Lower lobe of right lung (tissue), 2 donors: ENCODE measurements at places on chromosomes 1 and 21. TPM values are rescaled to one million over a fixed set of nuclear protein-coding genes. Genes with fewer than 3 reads are reported as not detected.
A peak's percentile ranks its signal among the peaks of the same experiment; 100 is the strongest.

DNA sequence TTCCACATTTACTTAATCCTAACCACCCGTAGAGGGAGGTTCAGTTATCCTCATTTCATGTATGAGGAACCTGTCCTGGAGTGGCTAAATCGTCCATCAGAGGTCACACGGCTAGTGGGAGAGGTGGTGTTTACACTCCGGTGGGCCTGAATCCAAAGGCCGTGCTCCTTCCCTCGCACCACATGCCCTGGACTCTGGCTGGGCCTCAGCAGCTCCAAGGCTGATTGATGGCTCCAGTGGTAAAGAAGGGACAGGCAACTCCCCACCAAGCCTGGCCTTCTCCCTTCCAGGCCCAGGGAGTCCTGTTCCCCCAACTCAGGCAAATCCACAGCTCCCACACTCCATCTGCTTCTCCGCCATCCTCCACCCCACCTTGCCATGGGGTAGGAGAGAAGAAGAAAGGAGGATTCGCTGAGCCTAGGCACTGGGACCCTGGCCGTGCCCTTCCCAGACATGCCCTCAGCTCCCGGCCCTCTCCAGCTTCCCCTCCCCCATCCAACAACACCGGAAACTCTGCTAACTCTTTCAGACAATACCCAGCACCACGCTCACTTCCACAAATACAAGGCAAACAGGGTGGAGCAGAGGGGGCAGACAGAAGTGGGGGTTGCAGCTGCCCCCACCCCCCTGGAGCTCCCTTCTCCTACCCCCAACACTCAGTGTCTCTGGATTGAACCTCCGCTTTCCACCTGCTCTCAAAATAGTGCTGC, 10.9 kb downstream of the ARHGEF2 start:
- no peak for DNase-seq
- peaks cover 77% of the 10 kb centered on the region for H3K36me3 ChIP-seq
- H3K27me3 ChIP-seq = no peaks in the 10 kb centered on the region
- H3K27ac ChIP-seq = peak overlapping the region; percentile 77

DNA sequence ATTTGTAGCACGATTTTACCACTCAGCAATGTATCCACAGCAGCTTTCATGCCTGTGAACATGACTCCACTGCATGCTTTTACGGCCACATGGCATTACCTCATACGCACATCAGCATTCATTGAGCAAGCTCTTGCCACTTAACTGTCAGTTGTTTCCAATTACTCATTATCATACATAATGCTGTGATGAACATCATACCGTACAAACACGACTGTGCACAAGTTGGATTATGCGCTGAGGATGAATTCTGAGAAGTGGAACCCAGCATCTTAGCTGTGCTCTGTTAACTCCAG, 9.6 kb downstream of the UMODL1 start:
- peaks cover 4% of the 10 kb centered on the region for H3K4me1 ChIP-seq
- no peak overlapping the region for H3K4me3 ChIP-seq
- H3K27me3 ChIP-seq = no peaks in the 10 kb centered on the region
- H3K27ac ChIP-seq = peak overlapping the region; percentile 11
- DNase-seq = no peak

GRCh38 chr1:41807390-41807789, 111.3 kb downstream of the HIVEP3 start:
- H3K36me3 ChIP-seq = no peaks in the 10 kb centered on the region
- peaks cover 29% of the 10 kb centered on the region for H3K4me1 ChIP-seq
- H3K27ac ChIP-seq = no peak overlapping the region
- H3K27me3 ChIP-seq = no peaks in the 10 kb centered on the region

DNA sequence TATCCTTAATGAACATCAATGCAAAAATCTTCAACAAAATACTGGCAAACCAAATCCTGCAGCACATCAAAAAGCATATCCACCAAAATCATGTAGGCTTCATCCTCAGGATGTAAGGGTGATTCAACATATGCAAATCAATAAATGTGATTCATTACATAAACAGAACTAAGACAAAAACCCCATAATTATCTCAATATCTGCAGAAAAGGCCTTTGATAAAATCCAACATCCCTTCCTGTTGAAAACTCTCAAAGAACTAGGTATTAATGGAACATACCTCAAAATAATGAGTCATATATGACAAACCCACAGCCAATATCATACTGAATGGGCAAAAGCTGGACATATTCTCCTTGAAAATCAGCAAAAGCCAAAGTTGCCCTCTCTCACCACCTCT, 54.6 kb upstream of the DEPDC1 start:
- DNase-seq = no peak
- H3K4me3 ChIP-seq = no peak overlapping the region
- no peaks in the 10 kb centered on the region for H3K4me1 ChIP-seq
- no peak overlapping the region for H3K27ac ChIP-seq
- H3K27me3 ChIP-seq = no peaks in the 10 kb centered on the region

DNA sequence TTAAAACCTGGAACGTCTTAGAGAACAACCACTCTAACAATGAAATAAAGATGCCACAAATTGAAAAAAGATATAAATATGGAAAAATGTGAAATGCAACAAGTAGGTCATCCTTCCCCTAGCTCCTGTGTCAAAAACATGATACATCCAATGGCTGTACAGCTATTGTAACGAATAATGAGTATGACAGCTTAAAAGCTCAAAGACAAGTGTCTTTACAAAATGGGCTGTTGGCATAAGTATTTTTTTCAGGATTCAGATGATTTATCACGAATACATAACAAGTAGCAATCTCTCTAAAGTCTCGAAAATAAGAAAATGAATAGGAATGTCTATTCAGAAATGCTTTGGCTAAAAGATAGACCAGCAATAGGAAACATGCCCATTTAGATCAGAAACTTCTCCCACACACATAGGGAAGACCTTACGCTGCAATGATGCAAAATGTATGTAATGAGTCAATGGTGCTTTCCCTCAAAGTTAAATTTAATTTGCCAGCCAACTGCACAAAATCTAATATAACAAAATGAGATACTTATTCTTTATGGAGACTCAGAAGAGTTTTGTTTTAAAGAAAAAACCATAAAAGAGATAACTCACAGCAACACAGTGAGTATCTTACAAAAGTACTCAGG, 8.3 kb downstream of the TGFBR3 start:
- H3K4me1 ChIP-seq = peaks cover 29% of the 10 kb centered on the region
- H3K36me3 ChIP-seq = no peaks in the 10 kb centered on the region
- no peak overlapping the region for H3K4me3 ChIP-seq
- H3K27me3 ChIP-seq = no peaks in the 10 kb centered on the region

DNA sequence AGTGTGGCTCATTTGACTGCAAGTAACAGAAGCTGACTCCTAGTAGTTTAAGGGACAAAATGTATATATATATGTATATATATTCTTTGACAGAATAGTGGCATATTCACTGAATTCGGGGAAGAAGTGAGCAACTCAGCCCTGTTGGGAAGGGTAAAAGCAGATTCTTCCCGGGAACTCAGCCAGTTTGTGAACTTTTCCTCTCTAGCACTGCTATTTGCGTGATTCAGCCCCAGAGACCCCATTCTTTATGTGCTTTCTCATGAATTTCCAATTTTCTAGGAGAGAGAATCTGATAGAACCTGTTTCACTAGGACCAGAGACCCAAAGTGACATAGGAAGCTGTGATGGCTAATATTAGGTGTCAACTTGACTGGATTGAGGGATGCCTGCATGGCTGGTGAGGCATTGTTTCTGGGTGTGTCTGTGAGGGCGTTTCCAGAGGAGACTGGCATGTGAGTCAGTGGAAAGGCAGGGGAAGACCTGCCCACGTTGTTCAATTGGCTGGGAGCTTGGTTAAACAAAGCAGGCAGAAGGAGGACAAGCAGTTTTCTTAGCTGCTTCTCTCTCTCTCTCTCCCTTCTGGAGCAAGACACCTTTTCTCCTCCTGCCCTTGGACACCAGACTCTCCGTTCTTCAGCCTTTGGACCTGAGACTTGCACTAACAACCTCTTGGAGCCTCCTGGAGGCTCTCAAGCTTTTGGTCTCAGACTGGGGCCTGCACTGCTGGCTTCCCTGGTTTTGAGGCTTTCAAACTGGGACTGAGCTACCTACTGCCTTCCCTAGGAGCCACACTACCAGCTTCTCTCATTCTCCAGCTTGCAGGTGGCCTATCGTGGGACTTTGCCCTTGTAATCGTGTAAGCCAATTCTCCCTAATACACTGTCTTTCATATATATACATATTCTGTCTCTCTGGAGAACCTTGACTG, 93.4 kb upstream of the KCNK1 start:
- DNase-seq = no peak
- H3K36me3 ChIP-seq = no peaks in the 10 kb centered on the region
- H3K27ac ChIP-seq = no peak overlapping the region

Gene KIAA0040
- total RNA-seq = 46.9 TPM

- H3K4me1 ChIP-seq = no peaks in the 10 kb centered on the region
- DNase-seq = no peak
- no peak overlapping the region for H3K27ac ChIP-seq
These were observed 7.7 kb downstream of the PCP4L1 start for GRCh38 chr1:161266202-161266601.

DNA sequence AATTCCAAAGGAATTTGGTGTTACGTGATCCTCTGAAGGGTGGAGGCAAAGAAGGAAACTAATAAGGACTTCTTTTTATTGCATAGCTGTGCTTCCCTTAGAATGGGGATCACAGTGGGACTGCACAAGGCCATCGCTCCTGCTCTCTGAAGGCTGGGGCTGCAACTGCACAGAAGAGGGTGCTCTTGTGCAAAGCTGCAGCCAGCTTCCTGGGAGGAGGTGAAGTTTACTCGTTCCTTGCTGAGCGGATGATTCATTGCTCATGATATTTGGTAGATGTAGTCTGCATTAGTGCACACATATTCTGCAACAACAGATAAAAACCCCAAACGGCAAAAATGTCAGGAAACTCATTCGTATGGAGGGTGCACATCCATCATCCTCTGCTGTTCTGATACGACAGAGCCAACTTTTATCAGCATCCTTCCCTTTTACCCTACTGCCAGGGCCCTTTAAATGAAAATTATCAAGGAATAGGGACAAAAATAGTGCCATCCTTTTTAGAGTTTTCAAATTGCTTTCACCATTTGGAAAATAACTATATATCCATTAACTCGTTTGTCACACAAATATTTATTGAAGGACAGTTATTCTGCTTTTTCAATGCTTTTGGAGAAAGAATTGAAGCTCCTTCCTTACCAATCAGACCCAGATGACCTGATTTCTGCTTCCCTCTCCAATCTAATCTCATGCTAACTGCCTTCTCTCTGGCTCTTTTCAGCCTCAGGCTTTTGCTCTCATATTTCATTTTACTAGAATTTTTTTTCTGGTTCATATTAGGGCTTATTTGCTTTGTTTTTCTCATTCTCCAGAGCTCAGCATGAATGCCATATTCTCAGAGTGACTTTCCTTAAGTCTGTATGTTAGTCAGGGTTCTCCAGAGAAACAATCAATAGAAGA, 263.6 kb downstream of the DUSP10 start:
- H3K4me1 ChIP-seq = no peaks in the 10 kb centered on the region
- H3K27me3 ChIP-seq = no peaks in the 10 kb centered on the region
- no peak overlapping the region for H3K27ac ChIP-seq
- no peak for DNase-seq
- no peaks in the 10 kb centered on the region for H3K36me3 ChIP-seq
